ENCODE measurements at places on chromosomes 5 and 9.

GRCh38 chr5:962801-963200, 45.8 kb upstream of the NKD2 start:
- no peak for DNase-seq

- DNase-seq, result peak; percentile 22
Observed at GRCh38 chr9:92501671-92502393, 19.5 kb upstream of the ASPN start.

- DNase-seq, result no peak
Observed at GRCh38 chr5:32735512-32735911, 24.4 kb downstream of the NPR3 start.

DNA sequence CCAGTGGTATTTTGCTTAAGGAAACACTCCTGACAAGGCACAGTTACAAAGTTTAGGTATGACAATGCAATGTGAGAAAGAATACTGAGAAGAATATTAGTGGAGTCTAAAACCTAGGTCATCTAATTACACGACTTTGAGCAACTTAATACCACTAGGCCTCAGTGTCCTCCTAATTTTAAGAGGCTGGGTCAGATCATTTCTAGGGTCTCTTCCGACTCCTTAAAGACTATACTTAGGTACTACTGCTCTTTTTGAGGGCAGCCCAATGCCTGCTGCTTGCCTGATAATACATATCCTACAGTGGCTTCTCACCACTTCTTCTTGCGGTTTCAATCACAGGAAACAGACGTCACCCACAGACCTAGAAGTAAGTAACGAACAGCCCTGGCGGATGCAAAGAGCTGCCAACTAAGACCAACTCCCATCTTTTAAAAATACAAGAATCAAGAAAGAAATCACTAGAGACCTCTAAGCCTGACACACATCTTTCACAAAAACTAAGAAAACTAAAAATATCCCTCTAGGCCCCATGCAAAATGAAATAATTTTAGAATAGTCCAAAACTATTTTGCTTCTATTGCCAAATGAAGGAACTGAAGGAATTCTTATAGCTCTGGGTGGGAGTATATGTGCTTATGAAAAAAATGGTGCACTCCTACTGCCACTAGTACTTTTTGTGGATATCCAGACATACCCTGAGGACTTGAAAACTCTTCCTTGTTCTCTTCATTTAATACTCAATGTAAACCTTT, 13.1 kb downstream of the DIAPH1 start:
- no peak for DNase-seq

DNA sequence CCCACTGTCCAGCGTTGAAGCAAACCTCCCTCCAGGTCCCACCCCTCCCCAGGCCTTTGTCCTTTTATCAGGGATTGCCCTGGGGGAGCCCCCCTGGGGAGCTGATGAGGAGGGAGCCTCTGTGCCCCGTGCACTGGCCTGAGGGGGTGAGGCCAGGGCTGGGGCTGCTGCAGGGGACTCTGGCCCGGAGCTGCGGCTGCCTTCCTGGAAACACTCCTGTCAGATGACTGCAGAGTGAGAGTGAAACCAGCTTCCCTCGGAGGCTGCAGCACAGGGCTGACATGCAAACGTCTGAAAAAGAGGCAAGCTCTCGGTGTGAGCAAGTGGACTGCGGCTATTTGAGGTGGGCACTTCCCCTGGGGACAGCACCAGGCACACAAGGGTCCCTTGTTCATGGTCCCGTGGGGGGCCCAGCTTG, 4.6 kb upstream of the TRAF2 start:
- DNase-seq, result peak; percentile 18

DNA sequence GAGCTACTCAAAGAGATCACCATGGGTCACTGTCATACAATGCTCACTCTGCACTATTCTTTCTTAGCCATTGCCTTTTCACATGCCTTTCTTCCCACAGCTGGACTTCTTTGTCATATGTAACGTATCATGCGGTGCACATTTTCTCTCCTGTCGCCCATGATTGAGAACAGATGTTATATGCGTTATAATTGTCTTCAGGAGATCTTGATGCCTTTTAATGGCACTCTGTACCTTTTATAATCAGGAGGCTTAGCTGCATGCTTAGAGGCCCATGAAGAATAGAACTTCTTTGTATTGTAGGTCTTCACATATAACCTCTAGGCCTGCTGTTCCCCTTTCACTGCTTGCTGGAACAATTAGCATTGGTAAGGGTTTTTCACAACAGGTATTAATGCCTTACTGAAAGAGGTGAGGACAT, 436.1 kb downstream of the CDH10 start:
- no peak for DNase-seq

DNA sequence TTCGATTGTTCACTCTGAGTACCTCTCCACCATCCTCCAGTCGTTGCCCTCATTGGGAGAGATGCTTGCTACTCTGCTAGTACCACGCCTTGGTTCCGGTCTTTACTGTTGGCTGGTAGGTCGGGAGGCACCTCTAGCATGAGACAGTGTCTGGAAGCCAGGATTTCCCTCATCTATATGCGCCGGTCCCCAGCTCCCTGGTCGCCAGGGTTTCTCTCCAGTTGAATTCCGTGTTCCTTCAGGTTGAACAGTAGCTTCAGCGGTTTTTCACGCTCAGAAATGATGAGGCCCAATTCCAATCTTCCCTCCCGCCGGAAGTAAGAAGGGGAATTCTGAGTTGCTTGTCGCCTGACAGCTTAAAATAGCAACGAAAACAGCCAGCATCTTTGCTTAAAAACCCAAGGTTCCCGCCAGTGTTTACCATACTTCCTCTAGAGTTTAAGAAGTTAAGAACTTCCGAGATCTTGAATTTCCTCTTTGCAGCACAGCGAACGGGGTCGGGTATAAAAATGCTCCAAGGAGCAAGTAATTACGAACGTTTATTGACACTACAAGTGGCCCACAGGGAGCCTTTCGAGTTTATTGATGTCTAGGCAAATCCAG, 1.3 kb upstream of the ST8SIA4 start:
- DNase-seq, result no peak

DNA sequence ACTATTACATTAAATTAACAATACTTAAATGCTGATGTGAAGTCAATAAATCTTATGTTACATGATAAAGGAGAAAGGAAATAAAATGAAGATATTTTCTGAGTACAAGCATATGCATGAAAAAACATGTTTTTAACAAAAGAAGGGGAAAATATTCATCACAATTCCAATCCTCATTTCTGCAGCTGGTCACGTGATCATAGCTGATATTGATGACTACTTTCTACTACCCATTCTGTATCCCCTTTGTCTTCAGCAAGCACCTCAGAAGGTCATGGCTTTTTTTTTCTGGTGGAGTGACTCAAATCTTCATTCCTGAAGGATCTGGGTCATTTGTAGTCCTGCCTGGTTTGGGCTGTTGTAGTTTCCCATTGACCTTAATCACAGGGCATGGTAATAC, 90.9 kb downstream of the CDO1 start:
- no peak for DNase-seq

DNA sequence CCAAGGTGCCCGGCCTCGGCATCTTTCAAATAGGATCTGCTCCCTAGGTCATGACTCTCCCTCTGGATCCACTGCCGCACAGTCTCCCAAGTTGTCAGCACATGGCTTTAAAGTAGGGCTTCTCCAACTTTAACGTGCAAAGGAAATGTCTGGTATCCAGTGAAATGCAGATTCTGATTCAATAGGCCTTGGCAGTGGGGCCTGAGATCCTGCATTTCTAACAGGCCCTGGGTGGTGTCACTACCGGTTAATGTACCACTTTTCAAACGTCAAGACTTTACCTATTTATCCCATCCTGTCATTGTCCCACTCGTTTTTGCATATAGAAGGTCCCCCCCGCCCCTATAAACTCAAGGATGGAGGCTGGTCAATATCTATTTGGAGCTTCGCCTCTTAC, 137.6 kb upstream of the ZNF618 start:
- no peak for DNase-seq

DNA sequence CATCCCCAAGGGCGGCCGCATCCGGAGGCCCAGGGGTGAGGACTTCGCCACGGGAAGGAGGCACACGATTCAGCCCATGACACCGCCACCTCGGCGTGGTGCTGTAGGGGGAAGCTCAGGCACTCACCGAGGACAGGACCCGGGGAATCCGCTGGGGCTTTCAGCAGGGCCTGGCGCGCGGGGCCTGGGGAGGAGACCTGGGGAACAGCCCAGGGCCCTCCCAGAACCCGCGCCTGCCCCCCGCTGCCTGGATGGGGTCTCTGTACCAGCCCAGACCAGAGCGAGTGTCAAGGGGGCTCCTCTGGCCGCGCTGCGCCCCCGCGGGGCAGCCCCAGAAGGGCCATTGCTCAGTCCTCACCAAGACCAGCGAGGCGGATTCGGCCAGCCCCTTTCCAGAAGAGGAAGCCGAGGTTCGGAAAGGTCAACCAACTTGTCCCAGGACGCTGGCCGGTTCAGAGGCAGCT, 12.8 kb downstream of the COL23A1 start:
- no peak for DNase-seq

GRCh38 chr5:96081276-96081858, 119.7 kb upstream of the ELL2 start:
- DNase-seq, result no peak

GRCh38 chr5:124740071-124740470, 6.4 kb downstream of the ZNF608 start:
- no peak for DNase-seq

GRCh38 chr9:128077847-128078503, 9.9 kb downstream of the SLC25A25 start:
- no peak for DNase-seq

GRCh38 chr5:179354305-179354882, 9.1 kb upstream of the ADAMTS2 start:
- DNase-seq, result no peak

DNA sequence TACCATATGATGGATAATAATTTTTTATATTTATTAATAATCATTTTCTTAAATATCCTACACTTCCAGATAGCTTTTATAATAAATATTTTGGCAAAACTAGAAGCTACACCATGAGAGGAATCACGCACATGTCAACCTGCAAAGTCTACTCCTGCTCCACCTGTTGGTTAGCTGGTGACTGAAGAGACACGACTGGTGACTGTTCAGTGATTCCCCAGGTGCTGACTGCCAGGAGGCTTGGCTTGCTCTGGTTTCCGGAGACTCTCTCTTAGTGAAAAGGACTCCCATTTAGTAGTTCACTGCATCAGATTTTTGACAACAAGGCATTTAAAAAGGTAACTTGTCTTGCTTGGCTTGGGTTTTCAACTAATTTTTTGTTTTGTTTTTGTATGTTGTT, 20.9 kb downstream of the GZMA start:
- DNase-seq, result no peak

GRCh38 chr9:114316605-114317230, 6.2 kb upstream of the ORM1 start:
- peak; percentile 50 for DNase-seq

DNA sequence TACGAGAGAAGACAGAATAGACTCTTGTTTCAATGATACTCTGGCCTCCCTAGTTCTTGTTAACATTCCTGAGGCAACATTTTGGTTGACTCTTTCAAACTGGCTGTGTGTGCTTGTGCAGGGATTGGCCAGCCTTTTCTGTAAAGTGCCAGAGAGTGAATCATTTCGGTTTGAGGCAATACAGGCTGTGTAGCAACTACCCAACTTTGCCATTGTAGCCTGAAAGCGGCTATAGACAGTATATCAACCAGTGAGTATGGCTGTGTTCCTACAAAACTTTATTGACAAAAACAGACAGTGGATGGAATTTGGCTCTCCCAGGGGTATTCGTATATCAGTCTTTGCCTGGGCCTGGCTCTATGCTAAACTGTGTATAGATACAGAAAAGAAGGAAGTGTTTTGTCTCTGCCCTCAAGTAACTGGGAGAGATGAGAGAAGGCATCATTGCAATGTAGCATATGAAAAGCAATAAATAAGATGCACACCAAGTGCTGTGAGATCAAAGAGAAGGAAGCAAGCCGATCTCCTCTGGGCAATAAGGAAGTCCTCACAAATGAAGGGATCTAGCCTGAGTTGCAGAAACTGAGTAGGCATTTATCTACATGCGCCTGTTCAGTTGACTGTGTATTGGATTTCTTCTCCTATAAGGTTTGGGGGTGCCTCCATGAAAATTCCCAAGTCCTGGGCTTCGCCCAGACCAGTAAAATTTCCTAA, 568.0 kb upstream of the KLF4 start:
- peak; percentile 91 for DNase-seq

DNA sequence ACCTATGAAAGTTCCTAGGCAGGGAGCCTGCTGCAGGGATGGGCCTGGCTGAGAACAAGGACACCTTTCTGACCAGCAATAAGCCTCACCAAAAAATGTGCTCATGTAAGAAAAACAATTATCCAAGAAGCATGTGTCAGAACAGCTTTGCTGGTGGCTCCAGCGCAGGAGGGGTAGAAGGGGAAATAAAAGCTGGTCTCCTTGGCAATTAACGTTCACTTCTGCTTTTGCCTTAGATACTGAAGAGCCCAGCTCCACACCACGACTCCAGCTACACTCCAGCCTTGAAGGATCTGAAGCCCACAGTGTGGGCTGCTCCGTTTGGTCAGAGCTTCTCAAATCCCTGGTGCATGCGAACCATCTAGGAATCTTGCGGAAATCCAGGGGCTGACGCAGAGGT, 107.6 kb upstream of the PHYKPL start:
- DNase-seq, result no peak

GRCh38 chr5:109690242-109690974, 681 bp downstream of the MAN2A1 start:
- DNase-seq, result no peak

GRCh38 chr9:133991214-133991921, 756 bp downstream of the VAV2 start:
- no peak for DNase-seq

DNA sequence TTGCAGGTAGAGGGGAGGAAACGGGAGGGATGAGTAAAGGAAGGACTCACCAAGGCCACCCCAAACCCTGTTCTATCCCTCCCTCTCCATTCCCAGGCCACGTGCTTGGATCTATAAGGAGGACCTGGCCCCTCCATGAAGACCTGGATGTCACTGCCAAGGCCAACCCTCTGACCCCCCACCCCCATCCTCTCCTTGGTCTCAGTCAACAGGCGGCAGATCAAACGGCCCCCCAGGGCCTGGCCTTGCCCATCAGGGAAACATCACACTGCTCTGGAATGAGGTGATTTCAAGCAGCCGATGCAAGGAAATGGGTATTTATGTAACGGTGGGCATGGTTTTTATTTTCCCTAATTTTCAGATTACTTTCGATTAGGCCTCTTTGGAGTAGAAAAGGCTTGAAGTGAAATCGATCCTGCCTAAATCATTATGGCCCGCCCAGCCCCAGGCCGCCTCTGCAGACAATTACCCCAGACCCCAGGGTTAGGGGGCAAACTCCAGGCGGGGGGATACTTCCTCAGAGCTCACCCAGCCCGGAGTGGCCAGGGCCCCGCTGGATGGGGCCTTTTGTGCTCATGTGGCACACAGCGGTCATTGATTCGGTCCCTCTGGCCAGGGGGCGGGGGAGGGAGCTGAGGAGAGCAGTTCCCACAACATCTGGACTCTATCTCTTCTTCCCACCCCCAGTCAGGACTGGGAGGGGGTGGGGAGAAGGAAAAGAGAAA, 125.3 kb downstream of the PHF2 start:
- no peak for DNase-seq
